ENCODE measurements at places on chromosomes 4 and X. TPM values are rescaled to one million over a fixed set of nuclear protein-coding genes. Genes with fewer than 3 reads are reported as not detected.

CTAG1B gene
- not detected for polyA plus RNA-seq

DNA sequence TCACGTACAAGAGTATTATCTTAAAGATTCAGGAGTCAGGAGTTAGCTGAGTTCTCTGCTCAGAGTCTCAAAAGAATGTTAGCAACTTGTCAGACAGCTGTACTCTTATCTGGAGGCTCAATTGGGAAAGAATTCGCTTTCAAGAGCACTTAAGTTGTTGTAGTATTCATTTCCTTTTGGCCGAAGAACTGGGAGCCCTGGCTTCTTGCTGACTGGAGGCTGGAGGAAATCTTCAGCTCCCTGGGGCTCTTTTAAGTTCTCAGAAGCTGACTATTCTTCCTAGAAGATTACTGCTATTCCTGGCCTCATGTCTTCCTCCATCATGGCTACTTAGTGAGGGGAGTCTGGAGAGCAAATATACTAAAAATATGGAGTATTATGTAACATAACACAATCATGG lies 587.2 kb downstream of the EPHA5 start:
- peak; percentile 17 for DNase-seq

SYNPO2 gene
- polyA plus RNA-seq: 3.3 TPM

DNA sequence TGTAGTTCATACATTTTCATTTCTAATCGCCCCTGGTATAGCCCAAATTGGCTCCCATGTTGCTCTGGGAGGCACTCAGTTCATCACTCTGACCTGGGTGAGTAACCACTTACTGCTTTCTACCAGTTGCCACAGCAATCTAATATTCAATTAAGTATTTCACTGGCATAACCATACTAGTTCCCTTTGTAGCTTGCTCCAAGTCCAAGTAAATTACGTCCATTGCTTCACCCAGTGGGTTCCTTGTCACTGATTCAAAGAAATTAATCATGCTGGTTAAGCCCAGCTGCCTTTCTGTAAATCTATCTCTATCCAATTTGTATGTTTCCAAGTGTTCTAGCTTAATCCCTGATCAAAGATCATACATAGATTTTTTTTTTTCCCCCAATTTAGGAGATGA lies 92.0 kb upstream of the CBR4 start:
- DNase-seq: no peak

MGAT4D gene
- polyA plus RNA-seq: not detected

GRCh38 chr4:184313058-184313581 lies 95.4 kb upstream of the ENPP6 start:
- no peak for DNase-seq

AADAT gene
- 50.7 TPM for polyA plus RNA-seq

- peak; percentile 23 for DNase-seq
These were observed 33.3 kb upstream of the ETNPPL start for GRCh38 chr4:108796173-108796572.

- no peak for DNase-seq
These were observed 65.0 kb upstream of the MSX1 start for GRCh38 chr4:4794421-4794820.

GRCh38 chr4:1061056-1061700 lies 49.8 kb downstream of the FGFRL1 start:
- DNase-seq: no peak

DNA sequence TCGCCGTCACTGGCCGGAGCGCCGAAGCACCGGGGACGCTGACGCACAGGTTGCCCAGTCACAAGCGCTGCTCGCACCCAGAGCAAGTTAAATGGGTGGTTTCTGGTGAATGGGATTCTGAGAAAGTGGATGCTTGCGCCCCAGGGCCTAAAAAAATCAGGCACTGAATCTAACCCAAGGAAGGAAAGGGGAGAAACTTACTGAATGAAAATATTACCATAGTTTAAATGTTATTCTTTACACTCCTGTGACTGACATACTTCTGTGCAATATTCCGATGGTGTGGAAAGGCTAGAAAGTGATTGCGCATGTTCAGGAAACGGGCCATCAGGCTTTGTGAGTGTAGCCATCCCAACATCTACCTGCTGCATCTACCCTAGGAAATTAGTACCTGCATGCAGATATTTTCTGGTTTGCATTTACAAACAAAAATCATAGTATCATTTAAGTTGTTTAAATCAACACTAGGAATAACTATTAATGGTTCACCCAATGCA lies 838 bp upstream of the ABCG2 start:
- no peak for DNase-seq

DNA sequence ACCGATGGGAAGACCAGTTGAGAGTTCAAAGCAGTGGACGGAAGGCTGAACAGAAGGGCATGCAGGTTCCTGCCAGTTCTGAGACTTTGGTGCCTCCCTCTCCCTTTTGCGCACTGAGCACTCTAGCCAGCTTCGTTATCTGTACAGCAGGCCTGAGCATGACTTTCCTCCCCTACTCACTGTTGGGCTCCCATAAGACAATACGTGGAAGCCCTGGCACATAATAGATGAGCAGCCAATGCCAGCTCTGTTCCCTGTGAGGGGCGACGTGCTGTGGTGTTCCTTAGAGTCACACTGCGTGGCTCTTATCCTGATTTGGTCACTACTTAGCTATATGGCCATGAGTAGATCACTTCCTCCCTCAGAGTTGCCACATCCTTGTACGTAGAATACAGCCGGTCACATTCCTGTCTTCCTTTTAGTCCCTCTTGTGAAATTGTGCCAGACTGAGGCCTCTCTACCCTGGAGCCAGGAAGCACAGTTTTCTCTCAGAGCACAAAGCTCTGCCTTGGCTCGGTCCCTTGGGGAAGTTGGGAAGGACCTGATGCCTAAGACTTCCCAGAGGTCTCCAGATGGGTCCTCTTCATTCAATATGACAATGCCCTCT lies 160.4 kb upstream of the MAMLD1 start:
- DNase-seq: no peak

GRCh38 chrX:69097451-69098236 lies 67.6 kb downstream of the PJA1 start:
- no peak for DNase-seq

GRCh38 chr4:173273941-173274340 lies 60.2 kb downstream of the HMGB2 start:
- no peak for DNase-seq

GRCh38 chr4:109182696-109183095 lies 119.8 kb downstream of the COL25A1 start:
- no peak for DNase-seq

RIPPLY1 gene
- 0.29 TPM for polyA plus RNA-seq

GLRA2 gene
- polyA plus RNA-seq: 0.40 TPM

DNA sequence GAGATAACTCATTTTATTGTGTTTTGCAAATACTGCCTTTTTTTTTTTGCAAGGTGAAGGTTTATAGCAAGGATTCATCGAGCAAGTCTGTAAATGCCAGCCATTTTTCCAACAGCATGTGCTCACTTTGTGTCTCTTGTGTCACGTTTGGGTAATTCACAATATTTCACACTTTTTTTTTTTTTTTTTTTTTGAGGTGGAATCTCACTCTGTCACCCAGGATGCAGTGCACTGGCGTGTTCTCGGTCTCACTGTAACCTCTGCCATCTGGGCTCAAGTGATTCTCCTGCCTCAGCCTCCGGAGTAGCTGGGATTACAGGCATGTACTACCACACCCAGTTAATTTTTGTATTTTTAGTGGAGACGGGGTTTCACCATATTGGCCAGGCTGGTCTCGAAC lies 1.9 kb downstream of the RNF4 start:
- DNase-seq: no peak

DNA sequence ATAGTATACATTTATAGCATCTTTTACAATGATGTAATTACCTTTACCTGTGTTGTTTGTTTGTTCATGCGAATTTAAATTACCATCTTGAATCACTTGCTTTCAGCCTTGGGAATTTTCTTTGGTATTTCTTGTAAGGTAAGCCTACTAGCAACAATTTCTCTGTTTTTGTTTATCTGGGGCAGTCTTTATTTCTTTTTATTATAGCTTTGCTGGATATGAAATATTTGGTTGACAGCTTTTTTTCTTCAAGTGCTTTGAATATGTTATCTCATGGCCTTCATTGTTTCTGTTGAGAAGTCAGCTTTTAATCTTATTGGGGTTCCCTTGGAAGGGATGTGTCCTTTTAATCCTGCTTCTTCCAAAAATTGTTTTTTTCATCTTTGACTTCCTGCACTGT lies 292.8 kb upstream of the EDA2R start:
- no peak for DNase-seq

DNA sequence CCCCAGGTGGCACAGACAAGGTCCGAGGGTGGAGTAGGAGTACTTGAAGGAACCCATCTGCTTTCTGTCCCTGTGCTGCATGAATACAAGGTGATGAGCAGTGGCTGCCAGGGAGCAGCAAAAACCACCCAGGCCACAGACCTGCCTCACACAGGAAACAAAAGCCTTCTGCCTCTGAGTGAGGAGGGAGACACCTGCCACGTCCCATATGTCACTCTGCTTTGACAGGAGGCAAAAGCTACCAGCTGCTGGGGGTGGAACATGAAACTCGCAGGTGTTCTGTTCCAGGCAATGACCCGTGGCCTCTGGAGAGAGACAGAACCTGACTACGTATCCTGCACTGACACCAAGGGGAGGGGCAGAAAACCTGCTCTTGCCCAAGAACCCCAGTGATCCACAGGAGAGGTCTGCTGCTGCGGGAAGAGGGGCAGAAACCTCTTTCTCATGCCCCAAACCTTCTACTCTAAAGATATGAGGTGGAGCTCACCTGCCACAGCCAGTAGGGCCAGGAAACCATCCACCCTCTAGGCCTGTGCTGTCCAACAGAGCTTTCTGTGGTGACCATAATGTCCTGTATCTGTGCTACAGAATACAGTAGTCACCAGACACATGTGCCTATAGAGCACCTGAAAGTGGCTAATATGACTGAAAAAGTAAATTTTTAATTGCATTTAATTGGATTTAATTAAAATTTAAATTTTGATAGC lies 172.9 kb downstream of the PRDM5 start:
- no peak for DNase-seq

DNA sequence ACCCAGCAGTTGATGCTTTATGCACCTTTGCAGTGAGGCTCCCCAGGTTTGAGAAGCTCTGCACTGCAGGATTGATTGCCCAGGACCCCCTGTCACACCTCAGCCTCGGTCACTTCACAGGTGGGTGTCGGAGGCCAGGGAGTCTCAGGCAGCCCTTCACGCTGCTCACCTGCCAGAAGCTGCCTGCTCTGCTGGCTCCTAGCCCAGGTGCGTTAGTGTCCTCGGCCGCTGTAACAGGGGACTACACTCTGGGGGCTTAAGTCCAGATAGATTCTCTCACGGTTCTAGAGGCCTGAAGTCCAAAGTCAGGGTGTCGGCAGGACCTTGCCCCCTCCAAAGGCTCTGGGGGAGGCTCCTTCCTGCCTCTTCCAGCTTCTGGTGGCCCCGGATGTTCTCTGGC lies 79.9 kb downstream of the CPZ start:
- DNase-seq: no peak

GRCh38 chrX:114774691-114775090 lies 190.8 kb downstream of the HTR2C start:
- no peak for DNase-seq

- no peak for DNase-seq
These were observed 176.9 kb downstream of the DCTD start for GRCh38 chr4:182740256-182740655.

DNA sequence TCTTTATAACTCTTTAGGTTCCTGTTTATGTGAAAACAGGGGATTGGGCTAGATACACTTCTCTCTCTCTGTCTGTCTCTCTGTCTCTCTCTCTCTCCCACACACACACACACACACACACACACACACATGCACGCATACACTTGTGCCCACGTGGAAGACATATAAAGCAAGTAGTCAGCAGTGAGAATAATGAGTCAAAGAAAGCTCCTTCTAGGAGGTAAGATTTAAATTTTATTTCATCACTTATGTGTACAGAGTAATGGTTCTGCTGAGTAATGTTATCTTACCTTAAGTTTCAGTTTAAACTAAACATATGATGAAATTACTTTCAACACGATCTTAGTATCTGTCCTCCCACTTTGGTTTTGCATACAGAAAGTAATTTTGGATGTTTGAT lies 243.0 kb upstream of the TEX13A start:
- no peak for DNase-seq

GRCh38 chrX:109472939-109473735 lies 8.7 kb downstream of the GUCY2F start:
- DNase-seq: no peak

DNA sequence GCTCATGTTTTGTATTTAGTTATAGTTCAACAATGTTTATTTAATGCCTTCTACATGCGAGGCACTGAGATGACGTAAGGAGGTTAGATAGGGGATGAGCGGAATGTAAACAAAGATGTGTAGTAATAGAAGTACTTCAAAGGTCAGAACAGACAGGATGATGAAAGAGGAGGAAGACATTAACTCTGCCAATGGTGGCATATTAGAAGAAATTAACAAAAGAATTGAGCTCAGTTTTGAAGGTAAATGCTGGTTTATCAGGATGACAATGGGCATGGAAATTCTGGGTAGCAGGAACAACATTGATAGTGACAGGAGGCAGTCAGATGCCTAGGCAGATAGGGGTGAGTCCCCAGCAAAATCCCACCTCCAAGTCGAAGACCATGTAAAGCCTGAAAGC lies 62.3 kb upstream of the PGRMC2 start:
- DNase-seq: no peak

- DNase-seq: no peak
These were observed 384.8 kb downstream of the PPP4R3C start for GRCh38 chrX:27078371-27078770.
